ENCODE measurements at places on chromosomes 5 and 9.

DNA sequence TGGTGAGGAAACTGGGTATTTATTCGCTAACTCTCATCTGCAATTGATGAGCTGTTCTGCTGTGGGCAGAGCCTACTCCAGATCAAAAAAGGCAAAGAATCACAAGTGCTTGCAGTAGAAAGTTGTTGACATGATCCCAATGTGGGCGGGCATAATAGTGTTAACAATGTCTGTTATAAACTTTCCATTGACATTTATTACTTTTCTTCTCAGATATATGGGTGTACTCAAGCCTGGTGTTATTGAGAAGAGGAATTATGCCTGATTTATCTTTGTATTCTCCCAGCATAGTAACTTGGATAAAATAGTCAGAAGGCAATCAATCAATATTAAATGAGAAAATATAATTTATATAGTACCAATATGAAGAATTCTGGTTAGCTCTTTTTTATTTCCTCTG is 47.8 kb downstream of the ZNF474 start:
- no peak for DNase-seq

DNA sequence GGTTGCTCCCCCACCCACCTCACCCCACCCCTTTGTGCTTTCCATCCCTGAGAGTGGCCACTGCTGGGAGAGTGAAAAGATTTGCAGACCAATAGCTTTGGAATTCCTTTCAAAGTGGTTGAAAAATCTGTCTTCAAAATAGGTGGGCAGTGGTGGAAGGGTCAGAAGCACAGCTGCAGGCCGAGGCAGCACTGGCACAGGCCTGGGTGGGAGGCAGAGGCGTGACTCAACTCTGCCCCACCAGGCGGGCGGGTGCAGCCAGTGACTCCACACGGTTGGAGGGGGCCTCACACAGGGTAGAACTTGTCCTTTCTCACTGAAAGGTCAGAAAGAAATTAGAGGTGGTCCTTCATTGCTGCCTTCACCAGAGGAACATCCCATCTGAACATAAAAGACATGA is 214.9 kb upstream of the TBCA start:
- no peak for DNase-seq

GRCh38 chr9:92737216-92737606 is 27.4 kb downstream of the BICD2 start:
- DNase-seq = no peak

DNA sequence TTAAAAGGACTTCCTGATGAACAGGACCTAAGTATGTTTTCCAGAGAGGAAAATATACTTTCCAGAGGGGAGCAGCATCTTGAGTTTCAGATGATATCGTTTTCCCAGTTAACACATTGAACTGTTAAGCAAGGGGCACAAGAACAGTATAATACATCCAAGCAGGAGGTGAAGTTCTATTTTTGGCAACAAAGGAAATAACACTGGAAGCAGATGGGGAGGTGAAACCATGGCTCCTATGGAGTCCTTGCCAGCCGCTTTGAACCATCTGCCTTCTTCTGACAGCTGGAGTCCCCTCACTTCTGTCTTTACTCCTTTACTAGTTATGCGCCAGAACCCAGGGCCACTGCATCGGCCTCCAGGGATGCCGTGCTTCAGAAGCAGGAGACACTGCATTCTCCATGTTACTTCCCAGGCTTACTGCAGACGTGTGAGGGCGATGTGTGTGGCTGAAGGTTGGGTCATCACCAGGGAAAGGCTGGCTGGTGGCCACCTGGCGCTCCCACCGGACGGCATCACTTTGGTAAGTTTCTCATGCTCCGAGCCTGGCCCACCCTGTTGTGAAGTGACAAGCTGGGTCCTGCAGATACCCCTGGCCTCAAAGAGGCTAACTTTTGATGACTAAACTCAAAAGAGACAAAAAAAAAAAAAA is 77.8 kb downstream of the TTLL11 start:
- no peak for DNase-seq

DNA sequence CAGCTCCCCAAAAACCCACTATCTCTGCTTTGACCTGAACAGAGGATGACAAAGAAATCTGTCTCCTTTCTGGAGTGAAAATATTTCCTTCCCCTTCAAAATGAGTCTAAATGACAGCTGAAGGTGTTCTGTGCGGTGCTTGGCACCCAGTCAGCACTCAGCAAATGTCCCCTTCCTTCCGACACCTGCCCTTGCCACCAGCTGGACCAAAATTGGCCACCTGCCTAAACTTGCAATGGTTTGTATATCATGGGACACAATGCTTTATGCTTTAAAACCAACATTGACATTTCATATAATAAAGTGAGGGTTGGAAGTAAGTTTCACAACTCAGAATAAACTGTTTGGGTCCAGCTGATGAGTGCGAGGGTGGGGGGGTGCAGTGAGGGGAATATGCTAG is 7.5 kb upstream of the TTC1 start:
- DNase-seq = no peak

DNA sequence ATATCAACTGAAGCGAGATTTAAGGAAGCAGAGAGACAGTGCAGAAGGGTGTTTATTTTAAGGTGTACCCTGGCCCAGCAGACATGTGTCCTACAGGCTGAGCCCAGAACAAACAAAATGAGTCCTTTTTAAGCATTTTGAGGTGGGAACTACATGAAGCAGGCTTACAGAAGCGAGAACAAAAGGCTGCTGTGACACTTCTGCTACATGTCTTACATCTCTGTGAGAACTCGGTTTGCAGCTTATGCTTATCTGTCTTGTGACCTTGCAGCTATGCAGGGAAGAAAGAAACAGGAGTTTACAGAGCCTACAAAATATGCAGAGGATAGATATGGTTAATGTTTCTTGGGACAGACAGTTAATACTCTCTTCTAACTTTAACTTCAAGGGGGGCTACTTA is 295.9 kb downstream of the CEMIP2 start:
- DNase-seq = no peak

DNA sequence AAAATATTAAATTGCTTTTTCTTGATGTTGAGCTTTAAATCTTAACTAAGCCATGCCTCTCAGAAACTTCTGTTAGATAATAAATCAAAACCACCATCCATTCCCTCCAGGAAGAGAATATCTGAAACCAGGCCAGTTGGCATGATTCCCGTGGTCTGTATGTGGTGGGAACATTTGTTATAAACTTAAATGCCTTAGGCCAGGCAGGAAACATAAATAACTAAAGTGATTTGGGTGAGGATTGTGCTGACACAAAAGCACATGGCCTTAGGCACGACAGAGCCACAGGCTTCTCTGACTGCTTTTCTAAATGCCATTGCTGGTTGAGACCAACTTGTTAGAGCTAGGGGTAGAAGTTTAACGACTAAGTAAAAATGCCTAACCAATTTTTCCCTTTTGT is 255.9 kb downstream of the GABRG2 start:
- no peak for DNase-seq

GRCh38 chr5:162052676-162053075 is 14.9 kb upstream of the GABRG2 start:
- DNase-seq = no peak

DNA sequence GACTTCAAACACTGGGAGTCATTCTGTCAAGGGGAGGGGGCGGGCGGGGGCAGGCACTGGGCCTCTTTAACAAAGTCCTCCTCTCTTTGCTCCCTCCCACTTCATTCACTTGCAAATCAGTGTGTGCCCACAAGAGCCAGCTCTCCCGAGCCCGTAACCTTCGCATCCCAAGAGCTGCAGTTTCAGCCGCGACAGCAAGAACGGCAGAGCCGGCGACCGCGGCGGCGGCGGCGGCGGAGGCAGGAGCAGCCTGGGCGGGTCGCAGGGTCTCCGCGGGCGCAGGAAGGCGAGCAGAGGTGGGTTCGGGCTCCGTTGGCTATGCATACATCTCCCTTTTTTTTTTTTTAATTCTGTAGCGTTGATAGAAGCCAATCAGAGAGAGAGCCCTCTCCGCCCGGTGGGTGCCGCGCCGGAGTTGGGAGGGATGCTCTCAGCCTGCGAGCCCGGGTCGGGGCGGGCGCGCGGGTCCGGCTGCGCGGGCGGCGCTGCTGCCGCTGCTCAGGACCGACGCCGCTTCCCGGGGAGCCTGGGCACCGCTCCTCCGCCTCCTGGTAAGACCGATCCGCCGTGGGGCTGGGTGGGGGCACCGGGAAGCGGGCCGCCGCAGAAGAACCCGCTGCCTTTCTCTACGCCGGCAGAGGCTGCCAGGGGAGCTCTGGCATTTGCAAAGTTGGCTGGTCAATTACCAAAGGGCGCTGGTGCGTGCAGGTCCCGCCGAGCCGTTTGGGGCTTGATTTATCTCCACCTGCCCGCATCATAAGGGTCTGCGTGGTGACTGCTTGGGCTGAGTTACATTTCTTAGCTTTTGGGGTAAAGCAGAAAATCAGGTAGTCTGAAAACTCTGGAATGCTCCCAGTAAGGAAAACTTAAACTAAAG is at the start of gene CDH6:
TSS of gene CDH6 (plus strand) at position 96 of the 877 bp plus-strand sequence. CDS start 73,788 bp downstream, outside the sequence.
- DNase-seq = no peak

DNA sequence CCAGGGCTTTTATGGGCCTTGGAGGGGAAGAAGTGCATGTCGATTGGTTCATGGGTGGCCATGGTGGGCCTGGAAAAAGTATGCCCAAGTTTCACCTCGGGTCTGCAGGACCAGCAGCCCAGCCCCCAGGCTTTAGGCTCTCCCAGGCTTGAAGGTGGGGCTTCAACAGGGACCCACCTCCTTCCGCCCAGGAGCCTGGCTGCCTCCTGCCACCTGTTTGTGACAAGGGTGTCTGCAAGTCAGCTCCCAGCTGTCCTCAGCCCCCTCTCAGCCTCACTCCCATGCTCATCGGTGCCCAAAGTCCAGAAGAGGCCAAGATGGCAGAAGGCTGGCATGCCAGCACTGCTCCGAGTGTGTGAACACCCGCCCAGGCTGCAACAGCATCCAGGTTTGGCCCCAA is 1063.2 kb upstream of the ACO1 start:
- no peak for DNase-seq

- DNase-seq = no peak
These were observed 220.8 kb upstream of the DAPK1 start for GRCh38 chr9:87276851-87277261.

- DNase-seq = no peak
These were observed 51.8 kb downstream of the SH3TC2 start for GRCh38 chr5:149011084-149011483.

DNA sequence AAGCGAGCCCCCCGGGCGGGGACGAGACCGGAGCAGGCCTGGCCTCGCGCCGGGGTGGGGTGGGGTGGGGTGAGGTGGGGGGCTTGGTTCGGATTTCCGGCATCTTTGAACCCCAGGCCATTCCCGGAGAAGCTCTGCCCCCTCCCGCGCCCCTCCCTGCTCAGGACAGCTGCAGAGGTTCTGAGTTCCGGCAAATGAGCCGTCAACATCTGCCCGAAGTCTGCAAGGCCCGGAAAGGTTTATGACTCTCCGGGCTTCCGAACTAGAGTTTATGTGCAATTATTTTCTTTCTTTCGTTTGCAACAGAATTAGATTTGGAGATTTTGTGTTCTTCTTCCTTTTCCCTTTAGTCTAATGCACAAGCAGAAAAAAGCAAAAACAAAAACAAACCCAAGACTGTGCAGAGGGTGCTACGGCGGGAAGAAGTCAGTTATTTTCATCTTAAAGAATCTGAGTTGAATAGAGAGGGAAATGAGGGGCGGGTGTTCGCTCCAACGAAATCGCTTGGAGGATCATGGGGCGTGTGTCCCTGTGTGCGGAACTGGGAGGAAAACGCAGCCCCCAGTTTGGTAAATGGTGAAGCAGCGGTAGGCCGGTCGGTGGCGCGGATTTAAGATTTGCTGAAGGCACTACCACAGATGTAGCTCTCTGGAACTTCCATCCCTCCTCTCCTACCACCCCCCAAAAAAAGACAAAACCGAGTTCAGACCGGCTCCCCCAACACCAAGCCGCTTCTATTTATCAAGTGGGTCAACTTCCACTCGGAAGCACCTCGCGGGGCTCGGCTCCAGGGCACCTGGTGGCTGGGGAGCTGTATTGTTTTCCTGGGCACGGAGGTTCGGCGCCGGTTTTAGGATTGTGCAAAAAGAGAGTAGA is 4.8 kb downstream of the LHX2 start:
- DNase-seq = no peak

GRCh38 chr9:135198144-135198543 is 110.7 kb downstream of the OLFM1 start:
- no peak for DNase-seq

GRCh38 chr5:90503596-90503995 is 25.8 kb downstream of the LYSMD3 start:
- DNase-seq = no peak

- DNase-seq = no peak
These were observed 854 bp upstream of the ARL15 start for GRCh38 chr5:54311176-54311677.

DNA sequence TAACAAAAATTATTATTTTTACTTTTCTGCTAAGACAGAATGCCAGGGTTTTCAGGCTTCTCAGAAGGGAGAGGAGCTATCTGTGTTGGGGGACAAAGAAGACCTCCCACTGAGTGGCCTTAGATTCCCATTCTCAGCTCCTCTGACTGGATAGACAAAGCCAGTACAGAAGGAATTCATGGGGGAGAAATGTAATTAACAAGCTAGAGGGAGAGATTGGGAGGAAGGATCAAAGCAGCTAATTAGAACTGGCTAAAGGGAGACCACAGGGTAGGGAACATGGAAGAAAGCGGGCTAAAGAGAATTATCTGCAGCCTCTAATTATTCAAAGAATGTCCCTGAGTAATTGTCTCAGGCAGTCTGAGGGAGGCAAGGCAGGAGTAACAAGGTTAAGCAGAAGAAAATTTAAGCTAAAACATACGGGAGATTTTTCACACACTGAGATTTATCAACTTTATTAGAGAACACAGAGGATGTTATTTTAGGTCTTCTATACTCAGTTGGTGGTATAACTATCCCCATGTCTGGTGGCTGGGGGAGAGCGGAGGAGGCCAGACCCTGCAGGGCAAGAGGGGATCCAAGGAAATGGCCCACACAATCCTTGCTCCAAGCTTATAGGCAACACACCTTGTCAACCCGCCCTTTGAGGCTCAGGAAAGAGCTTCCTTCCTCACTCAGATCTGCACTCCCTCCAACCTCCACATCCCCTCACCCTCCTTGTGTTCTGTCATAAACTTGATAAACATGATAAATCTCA is 87.7 kb upstream of the LRRTM2 start:
- no peak for DNase-seq

GRCh38 chr5:135891268-135891667 is 4.4 kb downstream of the IL9 start:
- no peak for DNase-seq

DNA sequence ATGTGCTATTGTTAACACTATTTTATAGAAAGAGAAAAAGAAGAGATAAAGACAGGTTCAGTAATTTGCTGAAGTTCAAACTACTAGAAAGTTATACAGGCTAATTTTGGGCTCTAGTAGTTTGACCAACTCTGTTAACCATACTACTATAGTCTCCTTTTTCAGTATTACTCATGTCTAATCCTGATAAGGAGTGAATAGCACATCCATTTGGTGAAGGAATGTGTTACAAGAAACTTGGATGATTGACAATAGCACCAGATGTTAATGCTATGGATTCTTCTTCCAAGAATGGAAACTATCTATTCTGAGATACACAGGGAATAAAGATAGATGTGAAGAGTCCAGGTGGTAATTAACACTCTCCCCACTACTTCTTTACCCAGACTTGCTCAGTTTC is 677.3 kb downstream of the PRELID2 start:
- no peak for DNase-seq

GRCh38 chr9:26727471-26727870 is 165.1 kb downstream of the CAAP1 start:
- DNase-seq = no peak

GRCh38 chr5:81253875-81254274 is 20.8 kb downstream of the CKMT2 start:
- no peak for DNase-seq

Data from stimulated activated CD8-positive, alpha-beta memory T cell treated with anti-CD3 and anti-CD28 coated beads, Interleukin-15, amount 100 ng/mL, for 4 hours (primary cell).